Pulmonary artery endothelial cell (primary cell): ENCODE measurements at places on chromosomes 13 and 19.
A peak's percentile ranks its signal among the peaks of the same experiment; 100 is the strongest.

GRCh38 chr19:37926255-37926654 is 19.2 kb downstream of the SIPA1L3 start:
- no peak for DNase-seq

DNA sequence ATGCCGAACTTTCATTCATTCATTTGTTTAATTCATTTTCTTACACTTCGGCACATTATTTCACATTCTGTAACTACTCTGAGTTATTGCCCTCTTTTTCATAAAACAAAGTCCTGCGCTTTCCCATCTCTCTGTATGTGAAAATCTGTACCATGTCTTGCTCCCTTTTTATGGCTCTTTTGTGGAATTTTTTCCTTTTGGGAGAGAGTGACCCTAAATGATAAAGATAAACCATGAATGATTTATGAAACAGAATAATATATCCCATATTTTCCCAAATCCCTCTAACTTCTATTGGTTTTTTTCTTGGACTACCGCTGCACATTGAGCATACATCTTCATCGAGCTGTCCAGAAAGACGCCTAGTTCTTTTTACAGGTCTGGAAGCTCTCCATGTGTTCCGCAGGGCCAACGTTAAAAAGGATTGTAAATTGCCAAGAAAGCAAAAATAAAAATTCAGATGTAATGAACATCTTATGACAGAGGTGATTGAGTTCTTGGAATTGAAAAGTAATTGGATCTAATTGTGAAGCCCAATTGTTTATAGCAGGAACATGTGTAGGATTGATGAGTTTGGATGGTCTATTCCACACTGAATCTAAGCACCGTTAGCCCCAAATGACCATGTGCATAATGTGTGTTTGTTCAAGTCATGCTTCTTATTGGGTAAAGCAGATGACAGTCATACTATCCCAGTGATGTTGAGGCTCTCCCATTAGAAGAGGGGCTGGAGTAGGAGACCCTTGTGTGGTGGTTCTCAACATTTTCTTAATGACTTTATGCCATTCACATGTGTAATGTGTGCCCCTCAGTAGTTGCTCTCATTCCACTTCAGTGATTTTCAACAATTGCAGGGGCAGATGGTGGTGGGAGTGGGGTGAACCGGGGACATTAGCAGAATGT is 378.9 kb downstream of the DLEU7 start:
- DNase-seq = no peak

DNA sequence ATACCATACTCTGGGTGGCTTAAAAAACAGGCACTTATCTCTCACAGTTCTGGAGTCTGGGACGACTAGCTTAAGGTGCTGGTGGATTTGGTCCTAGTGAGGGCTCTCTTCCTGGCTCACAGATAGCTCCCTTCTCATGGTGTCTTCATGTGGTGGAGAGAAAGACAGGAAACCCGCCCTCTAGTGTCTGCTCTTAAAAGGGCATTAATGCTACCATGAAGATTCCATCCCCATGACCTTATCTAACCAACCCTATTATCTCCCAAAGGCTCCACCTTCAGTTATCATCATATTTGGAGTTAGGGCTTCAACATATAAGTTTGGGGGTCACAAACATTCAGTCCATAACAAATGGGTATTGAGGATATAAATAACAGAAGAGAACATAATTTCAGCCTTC is 139.4 kb downstream of the HS6ST3 start:
- no peak for DNase-seq

DNA sequence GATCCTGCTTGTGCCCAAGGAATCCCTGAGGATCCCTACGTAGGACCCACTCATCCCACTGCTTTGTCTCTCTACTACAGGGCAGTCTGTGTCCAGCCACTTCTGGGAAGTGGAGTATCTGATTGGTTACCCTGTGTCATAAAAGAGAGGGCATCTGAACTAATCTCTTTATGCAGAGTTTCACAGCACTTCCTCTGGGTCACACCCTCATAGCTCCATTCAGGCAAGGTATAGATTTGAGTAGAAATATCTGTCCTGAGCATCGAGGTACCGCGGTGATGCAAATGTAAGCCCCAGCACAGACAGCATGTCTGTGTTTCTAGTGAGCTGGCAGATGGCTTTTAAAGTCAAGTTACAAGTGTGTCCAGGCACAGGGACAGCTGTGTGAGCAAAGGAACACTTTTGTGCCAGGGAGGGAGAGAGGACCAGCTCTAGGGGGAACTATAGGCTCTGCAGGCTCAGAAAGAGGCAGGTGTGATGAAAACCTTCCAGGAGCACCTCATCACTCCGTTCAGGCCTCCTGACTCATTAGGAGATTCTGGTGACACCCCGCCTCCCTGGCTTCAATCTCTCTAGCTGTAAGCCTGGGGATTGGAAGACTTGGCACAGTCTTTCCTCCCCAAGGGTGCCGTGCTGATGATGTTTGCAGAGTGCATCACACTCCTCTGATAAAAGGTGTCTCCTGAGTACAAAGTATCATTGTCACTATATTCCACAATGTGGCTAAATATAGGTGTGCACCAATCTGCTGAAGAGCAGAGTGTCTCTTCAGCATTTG is 84.3 kb upstream of the UBL3 start:
- DNase-seq = no peak

- DNase-seq = no peak
Observed at GRCh38 chr19:40623403-40624251, 22.5 kb downstream of the LTBP4 start.

DNA sequence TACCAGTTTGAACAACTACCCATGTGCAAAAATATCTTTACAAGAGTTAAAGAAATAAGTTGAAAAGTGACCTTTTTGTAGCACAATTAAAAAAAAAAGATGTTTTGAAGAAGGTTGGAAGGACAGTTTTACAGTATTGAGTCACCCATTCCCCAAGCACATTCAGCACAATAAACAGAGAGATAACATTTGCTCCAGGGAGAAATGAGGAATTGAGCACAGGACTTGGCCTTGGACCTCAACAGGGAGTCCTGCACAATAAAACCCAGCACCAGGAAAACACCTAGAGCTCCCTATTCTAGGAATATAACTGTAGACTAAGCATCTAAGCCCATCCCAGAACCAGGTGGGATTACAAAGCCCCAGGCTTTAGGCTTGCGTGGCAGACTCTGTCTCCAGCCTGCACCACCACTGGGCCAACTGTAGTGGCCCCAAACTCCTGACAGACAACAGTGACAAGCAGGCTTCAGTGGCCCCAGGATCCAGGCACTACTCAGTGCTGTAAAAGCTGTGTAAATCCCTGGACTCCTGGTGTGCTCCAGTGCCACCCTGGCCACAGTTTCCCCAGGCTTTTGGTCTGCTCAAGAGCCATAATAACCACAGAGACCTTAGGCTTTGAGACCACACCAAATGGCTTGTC is 857.2 kb downstream of the SLITRK1 start:
- DNase-seq = no peak

DNA sequence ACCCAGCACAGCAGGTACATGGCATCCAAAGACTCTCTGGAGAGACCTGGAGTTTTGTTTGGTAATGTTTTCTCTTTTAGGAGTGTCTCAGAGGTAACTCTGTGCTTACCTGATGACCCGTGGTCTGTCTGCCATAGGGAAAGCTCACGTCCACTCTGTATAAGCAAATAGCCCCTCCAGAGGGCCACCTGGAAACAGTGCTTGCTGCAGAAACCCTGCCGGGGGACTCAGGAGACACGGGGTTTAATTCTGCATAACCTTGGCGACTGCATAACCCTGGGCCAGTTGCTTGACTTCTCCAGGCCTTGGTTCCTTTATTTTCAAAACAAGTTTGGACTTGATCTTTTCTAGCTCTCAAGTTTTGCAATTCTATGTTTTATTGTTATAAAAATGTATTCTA is 187.2 kb upstream of the SOX1 start:
- DNase-seq = no peak

- DNase-seq = no peak
Observed at GRCh38 chr13:98143601-98144026, 720 bp downstream of the FARP1 start.

DNA sequence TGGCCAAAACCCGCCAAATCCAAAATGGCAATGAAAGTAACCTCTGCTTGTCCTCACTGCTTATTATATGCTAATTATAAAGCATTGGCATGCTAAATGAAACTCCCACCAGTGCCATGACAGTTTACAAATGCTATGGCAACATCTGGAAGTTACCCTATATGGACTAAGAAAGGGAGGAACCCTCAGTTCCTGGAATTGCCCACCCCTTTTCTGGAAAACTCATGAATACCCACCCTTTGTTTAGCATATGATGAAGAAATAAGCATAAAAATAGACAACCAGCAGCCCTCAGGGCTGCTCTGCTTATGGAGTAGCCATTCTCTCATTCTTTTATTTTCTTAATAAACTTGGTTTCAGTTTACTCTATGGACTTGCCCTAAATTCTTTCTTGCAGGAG is 269.8 kb downstream of the OLFM4 start:
- DNase-seq = no peak

GRCh38 chr19:4707956-4708650 is 15.5 kb downstream of the DPP9 start:
- no peak for DNase-seq

- DNase-seq = no peak
Observed at GRCh38 chr13:28723806-28724205, 5.0 kb upstream of the SLC46A3 start.

DNA sequence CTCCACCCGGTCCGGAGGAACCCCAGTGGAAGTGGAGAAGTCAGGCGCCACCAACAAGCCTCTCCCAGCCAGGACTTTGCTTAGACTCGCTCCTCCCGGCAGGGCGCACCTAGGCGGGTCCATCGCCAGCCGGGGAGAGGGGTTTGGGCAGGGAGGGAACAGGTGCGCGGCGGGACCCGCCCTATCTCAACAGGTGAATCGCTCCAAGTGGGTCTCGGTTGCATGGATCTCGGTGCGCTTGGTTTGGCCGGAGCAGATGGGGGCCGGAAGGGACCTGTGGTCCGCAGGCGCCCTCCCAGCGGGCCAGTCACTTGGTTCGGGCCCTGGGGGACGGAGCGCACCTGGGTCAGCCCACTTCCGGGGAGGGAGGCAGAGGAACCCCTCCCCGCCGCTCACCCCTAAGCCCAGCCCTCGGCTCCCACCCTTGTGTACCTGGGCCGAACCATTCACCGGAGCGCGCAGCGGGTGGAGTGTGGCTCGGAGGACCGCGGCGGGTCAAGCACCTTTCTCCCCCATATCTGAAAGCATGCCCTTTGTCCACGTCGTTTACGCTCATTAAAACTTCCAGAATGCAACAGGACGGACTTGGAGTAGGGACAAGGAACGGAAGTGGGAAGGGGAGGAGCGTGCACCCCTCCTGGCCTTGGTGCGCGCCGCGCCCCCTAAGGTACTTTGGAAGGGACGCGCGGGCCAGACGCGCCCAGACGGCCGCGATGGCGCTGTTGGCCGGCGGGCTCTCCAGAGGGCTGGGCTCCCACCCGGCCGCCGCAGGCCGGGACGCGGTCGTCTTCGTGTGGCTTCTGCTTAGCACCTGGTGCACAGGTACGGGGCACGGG is at the start of gene LSR:
LSR (plus strand) TSS at position 693 of the 836 bp plus-strand sequence; CDS start at position 714, 21 bp downstream.
- no peak for DNase-seq

DNA sequence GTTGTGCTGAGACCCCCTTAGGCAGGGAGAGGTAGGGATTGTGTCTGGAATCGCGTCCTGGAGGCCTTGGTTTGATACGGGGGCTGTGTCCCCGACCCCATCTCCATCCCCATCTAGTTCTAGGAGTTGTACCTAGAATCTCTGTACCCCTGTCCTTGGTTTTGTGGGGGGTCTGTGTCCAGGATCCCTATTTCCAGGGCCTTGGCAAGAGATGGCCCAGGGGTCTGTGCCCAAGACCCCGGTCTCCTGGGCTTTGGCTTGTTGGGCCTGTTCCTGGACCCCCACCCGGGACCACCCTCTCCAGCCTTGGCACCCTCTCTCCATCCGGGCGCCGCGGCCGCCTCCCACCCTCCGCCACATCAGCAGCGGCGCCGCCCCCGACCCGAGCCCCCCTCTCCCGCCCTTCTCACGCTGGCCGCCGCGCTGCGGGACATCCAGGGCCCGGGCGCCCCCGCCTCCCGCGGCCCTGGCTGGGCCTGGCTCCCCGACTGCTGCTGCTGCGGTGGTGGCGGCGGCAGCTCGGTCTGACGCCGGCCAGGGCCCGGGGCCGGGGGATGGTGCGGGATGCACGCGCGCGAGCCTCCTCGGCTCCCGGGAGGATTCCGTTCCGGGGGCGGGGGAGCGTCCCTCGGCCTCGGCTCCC is at the start of gene NUMBL:
NUMBL (minus strand) TSS at position 602 of the 643 bp plus-strand sequence; CDS start at position 434, 168 bp downstream.
- no peak for DNase-seq

- no peak for DNase-seq
Observed at GRCh38 chr13:47696674-47697073, 304.4 kb downstream of the SUCLA2 start.

DNA sequence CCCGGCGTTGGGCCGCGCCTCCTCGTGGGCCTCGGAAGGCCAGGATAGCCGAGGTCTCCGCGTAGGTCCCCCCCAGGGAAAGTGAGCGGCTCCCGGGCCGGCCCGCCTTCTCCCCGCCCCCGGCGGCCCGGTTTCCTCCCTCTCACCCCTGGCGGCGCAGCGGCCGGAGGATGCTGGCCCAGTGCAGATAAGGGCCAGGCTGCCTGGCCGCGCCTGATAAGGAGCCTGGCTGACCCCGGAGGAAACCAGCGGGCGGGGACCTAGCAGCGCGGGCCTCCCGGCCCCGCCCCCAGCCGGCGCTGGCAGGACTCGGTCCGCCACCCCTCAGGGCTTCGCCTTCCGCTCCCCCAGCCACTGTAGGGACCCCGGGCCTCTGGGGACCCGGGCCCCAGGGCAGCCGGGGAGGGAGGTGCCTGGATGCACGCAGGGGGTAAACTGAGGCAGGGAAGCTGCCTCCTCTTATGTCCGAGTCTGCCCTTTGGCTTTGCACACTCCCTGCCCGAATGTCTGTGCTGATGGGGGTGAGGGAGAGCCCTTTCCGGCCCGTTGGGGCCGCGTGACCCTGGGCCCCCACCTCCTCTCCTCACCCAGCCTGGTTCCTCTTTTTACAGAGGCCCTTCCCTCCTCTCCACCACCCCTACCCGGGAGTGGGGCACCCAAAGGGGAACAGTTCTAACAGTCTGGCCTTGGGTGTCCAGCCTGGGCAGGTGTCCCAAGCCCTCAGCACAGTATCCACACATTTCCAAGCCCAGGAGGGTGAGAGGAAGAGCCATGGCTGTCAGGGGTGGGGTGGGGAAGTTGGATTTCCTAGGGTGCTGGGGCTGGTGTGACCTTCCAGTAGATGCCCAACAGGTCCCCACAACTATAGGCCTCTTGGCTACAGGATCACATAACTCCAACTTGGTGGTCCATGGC is at the start of gene LYL1:
LYL1 (minus strand) TSS at position 193 of the 915 bp plus-strand sequence. CDS start 1,687 bp downstream, outside the sequence.
- DNase-seq = peak; percentile 88

- no peak for DNase-seq
Observed at GRCh38 chr13:44101347-44102083, 221.8 kb downstream of the LACC1 start.

DNA sequence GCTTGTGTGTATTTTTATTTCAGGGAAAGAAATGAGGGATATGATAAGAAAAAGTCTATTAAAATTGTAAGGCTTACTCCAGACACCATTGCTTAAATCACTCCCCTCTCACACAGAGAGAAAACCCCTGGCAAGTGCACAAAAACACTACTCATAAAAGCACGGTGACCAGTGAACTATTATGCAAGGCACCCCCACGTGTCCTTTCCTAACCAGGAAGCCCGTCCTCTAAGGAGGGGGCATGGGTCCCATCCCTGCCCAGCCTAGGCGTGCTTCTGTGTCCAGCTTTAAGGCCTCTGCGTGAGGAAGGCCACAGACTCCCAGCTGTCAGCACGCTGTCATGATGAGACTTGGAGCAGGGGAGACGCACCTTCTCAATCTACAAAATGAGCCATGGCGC is 83.5 kb downstream of the SLC7A1 start:
- no peak for DNase-seq

GRCh38 chr13:66033924-66034323 is 1196.2 kb downstream of the PCDH9 start:
- no peak for DNase-seq
